Skeletal muscle cell (primary cell): ENCODE measurements at places on chromosomes 16 and 17.

- no peak for DNase-seq
Measured at GRCh38 chr16:30760577-30761426, 1.1 kb downstream of the CFAP119 start.

- no peak for DNase-seq
Measured at GRCh38 chr17:31579265-31579664, 187.8 kb downstream of the RAB11FIP4 start.

- no peak for DNase-seq
Measured at GRCh38 chr17:18043491-18043890, 4.3 kb downstream of the GID4 start.

DNA sequence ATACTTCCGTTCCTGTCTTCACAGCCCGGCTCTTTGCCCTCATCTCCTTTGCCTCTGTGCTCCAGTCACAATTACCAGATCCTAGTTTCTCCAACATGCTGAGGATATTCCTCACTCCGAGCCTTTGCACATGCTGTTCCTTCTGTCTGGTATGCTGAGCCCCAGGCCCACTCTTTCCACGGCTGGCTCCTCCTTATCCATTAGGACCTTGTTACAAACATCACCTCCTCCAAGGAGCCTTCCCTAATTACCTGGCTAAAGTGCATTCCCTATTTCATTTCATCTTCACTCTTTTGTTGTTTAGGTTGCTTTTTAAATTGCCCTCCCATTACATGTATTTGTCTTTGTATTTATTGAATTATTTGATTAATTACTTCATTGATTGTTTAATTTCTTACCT, 14.9 kb upstream of the ADGRG1 start:
- DNase-seq: no peak

DNA sequence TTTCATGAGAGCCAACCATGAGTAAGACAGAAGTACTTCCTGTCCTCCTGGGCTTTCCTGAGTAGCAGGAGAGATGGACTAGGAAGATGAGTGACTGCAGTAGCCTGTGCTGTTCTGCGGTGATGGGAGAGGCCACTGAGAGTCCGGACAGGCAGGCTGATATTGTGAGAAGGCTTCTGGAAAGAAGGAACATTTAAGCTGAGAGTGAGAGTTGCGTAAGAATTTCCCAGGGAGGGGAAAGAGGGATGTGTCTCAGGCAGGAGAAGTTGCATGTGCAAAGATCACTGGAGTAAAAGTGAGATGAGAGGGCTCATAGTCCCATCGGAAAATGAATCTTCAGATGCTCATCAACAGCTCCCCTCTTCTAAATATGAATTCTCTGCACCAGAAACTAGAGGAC, 258.3 kb downstream of the RBFOX1 start:
- DNase-seq: no peak

DNA sequence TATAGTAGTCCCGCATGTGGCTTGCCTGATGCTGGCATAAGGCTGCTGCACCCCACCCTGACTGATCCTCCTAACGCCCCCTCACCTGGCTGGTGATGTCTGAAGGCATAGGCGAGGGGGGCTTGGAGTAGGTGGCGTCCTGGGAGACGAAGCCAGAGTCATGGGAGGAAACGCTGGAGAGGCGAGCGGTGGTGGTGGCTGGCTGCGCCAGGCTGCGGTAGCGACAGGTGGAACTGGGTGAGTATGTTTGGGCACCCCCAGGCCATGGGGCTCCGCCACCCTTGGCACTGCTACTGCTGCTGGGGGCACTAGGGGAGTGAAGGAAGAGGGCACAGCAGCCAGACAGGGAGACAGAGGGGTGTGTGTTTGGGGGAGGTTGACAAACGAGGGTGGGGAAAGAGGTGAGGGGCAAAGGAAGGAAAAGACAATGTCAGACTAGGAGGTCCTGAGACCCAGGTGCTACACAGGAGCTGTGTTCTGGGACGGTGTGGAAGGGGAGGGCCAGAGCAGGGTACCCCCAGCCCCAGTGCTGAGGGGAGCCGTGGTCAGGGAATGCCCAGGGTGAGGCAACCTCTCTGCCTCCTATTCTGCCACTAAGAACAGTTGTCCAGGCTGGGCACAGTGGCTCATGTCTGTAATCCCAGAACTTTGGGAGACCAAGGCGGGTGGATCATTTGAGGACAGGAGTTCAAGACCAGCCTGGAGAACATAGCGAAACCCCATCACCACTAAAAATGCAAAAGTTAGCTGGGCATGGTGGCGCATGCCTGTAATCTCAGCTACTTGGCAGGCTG, 11.4 kb downstream of the MTSS2 start:
- no peak for DNase-seq

- DNase-seq: no peak
Measured at GRCh38 chr17:68307443-68307842, 16.1 kb downstream of the ARSG start.

DNA sequence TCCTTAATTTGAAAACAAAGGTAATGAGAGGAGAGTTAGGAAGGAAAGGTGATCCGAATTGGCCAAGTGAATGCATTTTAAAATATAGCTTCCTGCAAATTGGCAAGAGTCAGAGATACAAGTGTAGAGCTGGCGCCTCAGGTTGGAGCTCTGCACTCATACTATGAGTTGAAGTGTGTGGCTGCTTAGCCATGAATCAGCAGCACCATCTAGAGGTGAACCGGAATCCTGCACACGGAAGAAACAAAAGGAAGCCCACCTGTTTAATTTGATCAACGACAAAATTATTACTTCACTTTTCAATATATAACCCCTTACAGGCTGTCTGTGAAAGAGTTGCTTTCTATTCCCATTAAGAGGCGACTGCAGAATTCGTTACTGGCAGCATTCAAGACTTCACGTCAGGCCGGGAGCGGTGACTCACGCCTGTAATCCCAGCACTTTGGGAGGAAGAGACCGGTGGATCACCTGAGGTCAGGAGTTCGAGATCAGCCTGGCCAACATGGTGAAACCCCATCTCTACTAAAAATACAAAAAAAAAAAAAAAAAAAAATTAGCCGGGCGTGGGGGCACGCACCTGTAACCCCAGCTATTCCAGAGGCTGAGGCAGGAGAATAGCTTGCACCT, 1253.7 kb upstream of the CDH8 start:
- no peak for DNase-seq
